ENCODE measurements at places on chromosomes 12 and 14.

DNA sequence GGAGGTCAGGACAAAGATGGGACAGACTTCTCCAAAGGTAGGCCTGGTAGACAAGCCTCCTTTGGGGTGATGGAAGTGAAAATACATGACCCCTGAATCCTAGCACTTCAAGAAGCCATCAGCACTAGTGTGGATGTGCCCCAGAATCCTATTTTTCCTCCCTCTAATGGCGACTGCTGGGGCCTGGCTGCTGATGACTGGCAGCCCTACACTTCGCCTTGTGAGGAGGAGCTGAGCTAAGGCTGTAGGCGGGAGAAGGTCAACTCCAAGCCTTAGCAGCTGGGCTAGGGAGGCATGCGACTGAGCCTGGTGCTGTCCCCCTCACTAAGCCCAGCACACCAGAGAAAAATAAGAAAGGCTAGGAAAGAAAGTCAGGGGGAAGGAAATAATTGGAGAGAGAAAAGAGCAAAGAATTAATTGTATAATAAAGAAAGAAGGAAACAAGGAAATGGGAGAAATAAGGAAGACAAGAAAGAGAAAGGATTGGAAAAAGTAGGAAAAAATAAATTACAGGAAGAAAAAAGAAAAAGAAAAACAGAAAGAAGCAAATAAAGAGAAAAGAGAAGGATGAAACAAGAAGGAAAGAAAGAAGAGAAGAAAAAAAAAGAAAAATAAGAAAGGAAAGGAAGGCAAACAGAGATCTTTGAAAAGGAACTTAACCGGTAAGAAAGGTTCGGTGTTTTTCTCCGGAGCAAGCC lies 4.7 kb upstream of the HOXC10 start:
- no peak for DNase-seq

DNA sequence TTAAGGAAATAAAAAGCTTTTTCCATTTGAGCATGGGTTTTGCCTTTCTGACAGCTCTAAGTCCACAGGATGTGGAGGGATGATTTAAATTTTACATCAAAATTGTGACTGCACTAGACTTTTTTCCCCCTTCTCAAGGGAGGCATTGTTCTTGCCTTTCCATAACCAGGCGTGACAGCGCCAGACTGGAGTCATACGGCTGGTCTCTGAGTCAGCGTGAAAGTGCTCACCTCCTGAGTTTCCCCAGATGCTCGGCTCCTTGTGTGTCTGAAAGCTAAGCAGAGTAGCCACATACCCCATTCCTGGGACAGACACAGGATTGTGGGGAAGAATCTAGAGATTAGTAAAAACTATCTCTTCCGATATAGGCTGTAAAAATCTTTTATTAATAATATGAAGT lies 43.1 kb downstream of the SOX5 start:
- DNase-seq = no peak

- no peak for DNase-seq
Observed at GRCh38 chr12:20426191-20426590, 57.9 kb downstream of the PDE3A start.

GRCh38 chr12:87382959-87383566 lies 646.1 kb downstream of the C12orf50 start:
- no peak for DNase-seq

GRCh38 chr14:88590173-88590572 lies 27.3 kb downstream of the ZC3H14 start:
- no peak for DNase-seq

GRCh38 chr12:129901254-129901653 lies 2.6 kb downstream of the TMEM132D start:
- no peak for DNase-seq

- DNase-seq = no peak
Observed at GRCh38 chr12:50257236-50258166, 25.8 kb downstream of the LIMA1 start.

- DNase-seq = no peak
Observed at GRCh38 chr12:7099290-7099996, 7.2 kb upstream of the C1R start.

GRCh38 chr14:51724650-51725049 lies 72.9 kb downstream of the FRMD6 start:
- DNase-seq = no peak

DNA sequence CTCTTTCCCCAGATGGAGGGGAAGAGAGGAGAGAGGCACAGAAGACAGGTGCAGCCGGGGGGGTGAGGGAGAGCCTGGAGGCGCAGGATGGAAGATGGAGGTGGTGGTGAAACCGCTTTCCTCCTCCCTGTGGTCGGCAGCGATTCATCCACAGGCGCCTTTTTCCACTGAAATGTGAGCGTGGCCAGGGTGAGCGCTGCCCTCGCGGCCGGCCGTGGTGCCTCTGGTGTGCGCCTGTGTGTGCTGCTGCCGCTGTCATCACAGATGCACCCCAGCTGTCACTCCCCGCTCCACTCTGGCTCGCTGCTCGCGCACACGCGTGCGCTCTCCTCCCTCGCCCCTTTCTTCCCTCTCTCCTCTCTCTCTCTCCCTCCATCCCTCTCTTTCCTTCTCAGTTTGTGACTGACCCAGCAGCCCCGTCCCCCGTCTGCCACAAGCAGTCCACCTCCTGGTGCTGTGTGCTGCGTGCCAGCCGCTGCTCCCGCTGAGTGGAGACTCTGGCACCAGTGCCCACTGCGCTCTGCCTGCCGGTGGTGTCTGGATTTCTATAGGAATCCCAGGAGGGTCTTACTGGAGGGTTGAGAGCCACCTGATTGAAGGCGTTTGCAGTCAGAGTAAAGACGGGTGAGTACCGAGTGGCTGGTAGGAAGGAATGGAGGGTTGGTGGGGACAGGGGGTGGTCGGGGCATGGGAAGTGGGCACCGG lies at the start of gene LRTM2:
Gene LRTM2, plus strand, starts transcription at position 375 of the 705 bp plus-strand sequence. CDS start 7,584 bp downstream, outside the sequence.
- DNase-seq = no peak

- DNase-seq = no peak
Observed at GRCh38 chr12:40917561-40917960, 225.3 kb downstream of the CNTN1 start.
